HuH-7 (cell line): ENCODE measurements at places on chromosomes 5 and 9.

DNA sequence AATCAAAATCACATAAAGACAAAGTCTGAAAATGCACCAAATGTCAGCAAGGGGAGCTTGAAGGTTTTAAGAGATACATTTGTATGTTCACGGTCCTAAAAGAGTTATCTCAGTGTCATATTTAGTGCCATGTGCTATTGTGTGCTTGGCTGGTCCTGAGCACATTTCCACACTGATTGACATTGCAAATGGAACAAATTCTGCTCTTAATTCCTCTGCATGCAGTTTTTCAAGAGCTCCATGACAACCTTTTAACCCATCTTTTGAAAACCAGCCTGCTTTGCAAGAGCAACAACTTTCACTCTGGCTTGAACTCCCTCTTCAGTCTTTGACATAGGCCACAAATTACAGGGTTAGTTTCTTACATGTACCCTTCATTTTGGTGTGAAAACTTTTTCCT, 175.4 kb upstream of the ACTBL2 start:
- no peak for DNase-seq

DNA sequence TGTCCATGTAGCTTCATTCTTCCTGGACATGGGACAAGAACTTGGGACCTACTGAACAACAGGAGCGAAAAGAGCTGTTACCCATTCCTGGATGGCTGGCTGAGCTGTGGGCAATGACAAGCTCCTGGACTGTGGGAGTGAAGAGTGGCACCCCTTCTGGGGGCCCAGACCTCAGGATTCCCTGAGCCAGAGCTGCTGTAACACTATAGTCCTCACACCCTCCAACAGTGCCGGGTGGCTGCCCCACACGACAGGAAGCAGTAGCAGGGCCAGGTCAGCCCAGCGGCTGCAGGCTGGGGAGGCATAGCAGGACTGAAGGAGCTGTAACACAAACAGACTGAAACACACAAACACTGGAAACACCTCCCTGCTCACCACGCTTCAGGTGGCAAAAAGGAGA, 169.7 kb upstream of the IRX2 start:
- no peak for DNase-seq

- DNase-seq: no peak
These were observed 5.9 kb upstream of the ZFP62 start for GRCh38 chr5:180866985-180867384.

DNA sequence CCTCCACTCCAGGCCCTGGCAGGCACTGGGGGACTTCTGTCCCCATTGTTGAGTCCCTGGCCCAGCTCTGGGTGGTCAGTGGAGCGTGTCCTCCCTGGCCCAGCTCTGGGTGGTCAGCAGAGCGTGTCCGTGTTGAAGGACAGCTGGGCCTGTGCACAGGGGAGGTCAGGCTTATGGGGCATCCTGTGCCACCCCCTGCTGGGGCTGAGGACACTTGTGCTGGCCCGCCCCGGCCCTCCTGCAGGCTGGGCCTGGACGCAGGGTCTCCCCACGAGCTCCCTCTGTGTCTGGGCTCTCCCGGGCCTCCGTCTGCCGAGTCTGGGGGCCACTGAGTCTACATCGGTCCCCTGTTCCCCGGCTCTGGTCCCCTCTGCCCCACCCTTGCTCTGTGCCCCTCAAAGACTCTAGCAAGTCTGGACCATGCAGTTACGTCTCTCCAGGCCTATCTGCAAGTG, 11.5 kb upstream of the CLIC3 start:
- DNase-seq: no peak

GRCh38 chr5:73883646-73884045, 257.6 kb downstream of the ARHGEF28 start:
- no peak for DNase-seq

- DNase-seq: no peak
These were observed 1237.8 kb upstream of the ACO1 start for GRCh38 chr9:31146485-31147166.

- no peak for DNase-seq
These were observed 528.2 kb upstream of the DAP start for GRCh38 chr5:11289208-11289607.

DNA sequence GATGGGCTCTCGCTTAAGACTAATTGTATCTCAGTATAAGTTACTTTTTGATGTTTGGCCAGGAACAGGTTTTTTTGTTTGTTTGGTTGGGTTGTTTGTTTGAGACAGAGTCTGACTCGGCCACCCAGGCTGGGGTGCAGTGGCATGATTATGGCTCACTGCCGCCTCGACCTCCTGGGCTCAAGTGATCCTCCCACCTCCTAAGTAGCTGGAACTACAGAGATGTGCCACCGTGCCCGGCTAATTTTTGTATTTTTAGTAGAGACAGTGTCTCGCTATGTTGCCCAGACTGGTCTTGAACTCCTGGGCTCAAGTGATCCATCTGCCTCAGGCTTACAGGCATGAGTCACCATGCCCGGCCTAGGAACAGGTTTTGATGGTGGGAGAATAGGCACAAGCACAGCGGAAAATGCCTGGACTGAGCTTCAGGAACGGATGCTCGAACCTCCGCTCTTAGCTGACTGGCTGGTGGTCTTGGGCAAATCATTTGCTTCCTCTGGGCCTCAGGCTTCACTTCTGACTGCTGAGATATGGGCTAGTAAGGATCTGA, 11.4 kb upstream of the SYNPO start:
- DNase-seq: no peak

DNA sequence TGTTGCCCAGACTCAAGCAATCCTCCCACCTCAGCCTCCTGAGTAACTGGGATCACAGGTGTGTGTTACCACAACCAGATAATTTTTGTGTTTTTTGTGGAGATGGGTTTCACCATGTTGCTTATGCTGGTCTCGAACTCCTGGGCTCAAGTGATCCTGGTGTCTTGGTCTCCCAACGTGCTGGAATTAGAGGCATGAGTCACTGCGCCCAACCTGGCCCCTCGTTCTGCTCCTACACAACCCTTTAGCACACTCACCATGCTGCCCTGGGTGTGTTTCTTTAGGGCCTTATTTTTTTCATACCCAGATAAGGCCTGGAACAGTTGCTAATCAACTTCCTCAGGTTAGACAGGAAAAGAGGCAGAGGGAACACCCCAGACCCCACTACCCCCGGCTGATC, 2.6 kb downstream of the PDZD2 start:
- DNase-seq: no peak

- no peak for DNase-seq
These were observed 446.8 kb downstream of the CCDC171 start for GRCh38 chr9:15999422-16000339.

DNA sequence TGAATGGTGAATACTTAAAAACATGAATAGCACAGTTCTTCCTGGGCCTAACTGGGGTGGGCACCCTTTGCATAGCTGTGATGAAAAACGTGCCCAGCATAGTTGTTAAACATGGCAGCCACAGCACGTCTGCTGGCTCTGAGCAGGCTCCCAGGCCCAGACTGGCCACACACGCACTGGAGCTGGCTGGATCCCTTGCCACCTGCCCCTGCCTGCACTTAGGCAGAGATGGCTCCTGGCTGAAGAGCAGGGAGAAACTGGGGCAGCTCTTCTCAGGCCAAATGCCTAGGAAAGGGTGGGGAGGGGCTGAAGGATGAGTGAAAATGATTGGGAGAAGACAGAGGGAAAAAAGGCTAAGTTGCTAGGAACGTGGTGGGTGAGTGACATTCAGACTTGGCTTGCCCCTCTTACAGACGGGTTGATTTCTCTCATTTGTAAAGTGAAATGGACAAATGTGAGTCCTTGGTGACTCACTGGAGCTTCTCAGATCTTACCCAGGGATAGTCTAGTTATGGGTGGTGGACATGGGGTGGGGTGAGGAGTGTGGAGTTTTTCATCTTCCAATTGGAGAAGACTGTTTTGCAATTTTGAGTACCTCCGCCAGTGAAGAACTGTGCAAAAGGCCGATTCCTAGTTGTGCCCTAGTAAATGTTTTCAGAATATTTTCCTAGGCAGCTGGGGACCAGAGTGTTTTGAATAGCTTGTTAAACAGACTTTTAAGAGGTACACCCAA, 42.4 kb downstream of the TRIO start:
- no peak for DNase-seq

DNA sequence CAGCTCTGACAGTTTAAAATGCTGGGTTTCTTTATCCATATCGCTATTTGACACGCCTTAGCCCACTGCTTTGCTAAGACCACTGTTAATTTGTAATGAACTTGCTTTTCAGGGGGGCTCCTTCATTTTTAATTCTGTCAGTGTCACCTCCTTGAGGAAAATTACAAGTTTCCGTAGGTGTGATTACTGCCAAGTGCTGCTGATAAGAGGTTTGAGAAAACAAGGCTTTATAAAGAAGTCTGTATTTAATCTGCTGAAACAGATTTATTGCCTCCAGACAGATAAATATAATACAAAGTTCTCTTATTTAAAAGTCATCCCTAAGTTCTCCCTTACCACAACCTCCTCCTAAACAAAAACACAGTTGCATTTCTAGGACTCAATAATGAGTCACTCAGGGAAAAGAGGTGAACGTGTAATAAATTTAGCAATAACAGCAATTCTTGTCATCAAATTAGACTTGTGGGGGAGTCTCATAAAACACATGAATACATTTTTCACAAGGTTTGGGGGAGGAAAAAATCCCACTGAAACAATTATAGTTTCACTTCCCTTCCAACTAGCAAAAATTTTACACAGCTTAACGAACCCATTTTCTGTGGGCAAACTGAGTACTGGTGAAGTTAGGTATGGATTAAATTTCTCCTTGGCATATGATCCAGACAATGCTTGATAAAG, 72.8 kb downstream of the MAPKAP1 start:
- no peak for DNase-seq

DNA sequence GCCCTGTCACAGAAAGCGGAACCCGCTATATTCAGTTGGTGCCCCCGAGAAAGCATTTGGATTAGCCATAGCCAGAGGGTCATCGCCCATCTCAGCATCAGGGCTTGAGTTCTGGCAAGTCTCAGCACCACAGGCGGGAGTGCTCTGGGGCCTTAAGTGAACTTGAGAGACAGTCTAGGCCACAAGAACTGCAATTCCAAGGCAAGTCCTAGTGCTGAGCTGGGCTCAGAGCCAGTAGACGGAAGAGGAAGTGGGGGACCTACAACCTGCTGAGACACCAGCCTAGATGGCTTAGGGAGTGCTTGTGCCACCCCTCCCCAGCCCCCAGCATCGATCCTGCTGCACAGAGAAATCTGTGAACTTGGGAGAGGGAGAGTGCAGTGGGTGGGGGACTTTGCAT, 594.9 kb downstream of the CCDC171 start:
- no peak for DNase-seq

GRCh38 chr5:134634227-134634626, 1.6 kb upstream of the SAR1B start:
- no peak for DNase-seq

GRCh38 chr9:76988941-76989340, 30.5 kb upstream of the FOXB2 start:
- no peak for DNase-seq

DNA sequence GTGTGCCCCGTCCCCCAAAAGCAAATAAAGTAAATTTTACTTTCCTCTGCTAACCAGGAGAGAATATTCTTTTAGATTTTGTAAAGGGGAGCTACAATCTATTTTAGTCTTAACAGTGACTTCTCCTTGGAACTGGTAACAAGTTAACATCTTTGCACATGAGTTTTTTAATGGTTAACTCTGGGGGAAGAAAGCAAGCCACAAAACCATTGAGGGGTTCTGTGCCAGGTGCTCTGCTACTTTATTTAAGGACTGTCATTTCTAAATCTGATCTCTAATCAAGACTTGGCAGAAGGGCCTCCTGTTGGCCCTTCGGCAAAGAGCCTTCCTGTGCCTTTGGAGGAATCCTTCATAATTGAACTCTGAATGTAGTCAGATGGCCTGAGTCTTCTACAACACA, 153.4 kb downstream of the SLC12A2 start:
- no peak for DNase-seq

GRCh38 chr9:21670374-21670773, 132.1 kb upstream of the MTAP start:
- DNase-seq: no peak

DNA sequence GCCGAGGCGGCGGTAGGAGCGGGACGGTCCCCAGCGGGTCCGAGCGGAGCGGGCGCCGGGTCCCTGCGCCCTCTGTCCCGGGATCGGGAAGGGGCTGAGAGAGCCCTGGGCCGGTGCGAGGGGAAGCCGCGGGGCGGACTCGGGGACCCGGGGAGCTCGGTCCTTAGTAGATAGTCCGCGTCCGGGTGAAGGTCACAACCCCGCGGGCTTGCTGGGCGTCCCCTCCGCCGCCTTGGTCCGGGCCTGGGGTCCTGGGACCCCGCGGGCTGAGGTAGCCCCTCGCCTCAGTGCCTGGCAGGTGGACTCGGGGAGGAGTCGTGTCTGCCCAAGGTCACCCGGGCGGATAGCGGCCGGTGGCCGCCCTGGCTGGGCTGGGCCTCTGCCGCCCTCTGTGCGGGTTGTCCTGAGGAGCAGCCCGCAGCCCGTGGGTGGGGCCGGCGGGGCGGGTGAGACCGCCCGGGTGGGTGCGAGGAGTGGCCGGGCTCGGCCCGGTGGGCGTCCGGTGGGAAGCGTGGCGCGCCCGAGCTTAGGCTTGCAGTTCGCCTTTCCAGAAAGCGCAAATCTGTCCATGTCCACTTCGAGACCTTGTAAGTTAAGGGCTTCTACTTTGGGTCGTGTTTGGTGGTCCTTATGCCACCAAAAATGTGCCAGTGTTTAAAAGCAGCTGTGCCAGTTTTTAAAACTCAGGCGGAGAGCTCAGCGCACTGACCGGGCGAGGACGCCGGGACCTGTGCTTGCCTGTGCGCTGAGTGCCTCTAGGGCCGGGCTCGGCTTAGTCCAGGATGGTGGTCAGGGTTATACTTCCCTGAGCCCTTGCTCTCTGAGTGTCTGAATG, 554 bp downstream of the SDHA start:
- no peak for DNase-seq

GRCh38 chr5:77083088-77083487, 4.0 kb downstream of the ZBED3 start:
- DNase-seq: no peak

DNA sequence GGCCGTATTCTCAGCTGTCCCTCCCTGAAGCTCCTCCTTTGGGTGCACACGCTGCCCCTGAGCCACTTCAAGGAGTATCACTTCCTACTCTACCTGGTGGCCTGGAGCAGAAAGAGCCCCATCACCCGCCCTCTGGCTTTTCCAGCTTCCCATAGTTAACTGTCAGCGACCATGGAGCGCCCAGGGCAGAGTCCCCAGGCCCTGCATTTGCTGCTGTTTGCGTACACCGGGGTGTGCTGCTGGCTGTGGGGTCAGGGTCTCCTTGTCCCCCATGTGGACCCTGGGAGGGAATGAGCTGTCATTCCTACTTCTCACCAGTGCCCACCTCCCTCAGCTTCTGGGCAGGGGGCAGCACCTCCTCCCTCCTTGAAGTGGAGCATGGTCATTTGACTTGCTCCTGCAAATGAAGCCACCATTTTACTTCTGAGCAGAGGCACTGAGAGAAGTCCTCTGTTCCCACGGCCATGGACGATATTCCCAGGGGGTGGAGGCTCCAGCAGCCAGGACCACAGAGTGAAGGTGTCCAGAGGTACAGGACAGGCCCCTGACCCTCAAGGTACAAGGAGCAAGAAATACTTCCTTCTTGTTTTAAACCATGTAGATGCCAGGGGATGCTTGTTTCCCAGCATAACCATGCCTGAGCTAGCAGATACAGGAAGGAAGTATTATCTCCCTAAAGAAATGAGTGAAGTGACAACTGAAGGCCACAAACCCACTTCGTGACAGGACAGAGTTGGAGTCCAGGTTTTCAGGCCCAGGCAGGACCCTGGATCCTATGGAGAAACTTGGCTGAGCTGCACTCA, 40.6 kb upstream of the COL5A1 start:
- no peak for DNase-seq
